Stimulated activated CD8-positive, alpha-beta memory T cell treated with anti-CD3 and anti-CD28 coated beads, Interleukin-15, amount 100 ng/mL, for 1 hour (primary cell): ENCODE measurements at places on chromosomes 13 and 19.

GRCh38 chr19:40642757-40643305 lies 41.7 kb downstream of the LTBP4 start:
- no peak for DNase-seq

DNA sequence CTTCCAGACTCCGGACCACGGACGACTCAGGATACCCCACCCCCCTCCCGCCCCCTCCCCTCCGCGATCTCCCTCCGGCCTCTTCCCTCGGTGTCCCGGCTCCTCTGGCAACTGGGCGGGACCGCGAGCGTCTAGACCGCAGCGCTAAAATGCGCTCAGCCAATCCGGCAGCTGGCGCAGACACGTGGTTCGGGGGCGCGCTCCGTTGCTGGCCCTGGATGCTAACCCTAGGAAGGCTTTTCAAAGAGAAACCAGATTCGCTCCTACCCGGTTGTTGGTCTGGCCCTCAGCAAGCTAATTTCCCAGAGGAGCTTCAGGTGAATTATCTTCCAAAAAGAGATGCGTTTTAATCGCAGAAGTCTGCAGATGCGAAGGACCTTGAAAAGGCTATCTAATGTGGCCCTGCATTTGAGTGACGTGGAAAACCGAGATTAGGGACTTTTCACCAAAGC lies at the start of gene DZIP1:
Gene DZIP1 (minus strand): TSS at position 106 of the 452 bp plus-strand sequence. CDS start 2,677 bp downstream, outside the sequence.
- no peak for DNase-seq

- no peak for DNase-seq
These were observed 32.2 kb downstream of the DEDD2 start for GRCh38 chr19:42185277-42185676.

DNA sequence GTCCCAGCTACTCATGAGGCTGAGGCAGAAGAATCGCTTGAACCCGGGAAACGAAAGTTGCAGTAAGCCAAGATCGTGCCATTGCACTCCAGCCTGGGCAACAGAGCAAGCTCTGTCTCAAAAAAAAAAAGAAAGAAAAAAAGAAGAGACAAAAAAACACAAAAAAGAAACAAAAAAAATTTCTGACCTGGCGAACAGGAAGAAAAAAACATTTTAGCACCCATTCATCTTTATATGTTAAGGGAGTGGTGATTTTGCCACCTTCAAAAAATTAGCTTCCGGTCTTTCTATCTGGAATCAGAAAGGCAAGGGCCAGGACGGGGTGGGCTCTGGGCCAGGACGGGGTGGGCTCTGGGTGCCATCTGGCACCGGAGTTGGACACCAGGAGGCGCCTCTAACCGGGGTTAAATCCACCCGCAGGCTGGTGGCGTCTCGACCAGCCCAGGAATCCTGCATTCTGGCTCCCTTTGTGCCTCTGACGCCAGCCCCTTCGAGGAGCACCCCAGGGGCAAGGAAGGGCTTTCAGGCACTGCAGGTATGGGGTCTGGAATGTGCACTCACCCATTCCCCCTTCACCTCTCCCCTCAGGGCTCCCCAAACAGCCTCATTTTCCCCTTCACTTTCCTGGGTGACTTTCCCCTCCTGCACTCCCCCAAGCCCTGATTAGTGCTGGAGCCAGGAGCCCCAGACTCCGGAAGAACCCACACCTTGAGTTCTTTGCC lies 10.4 kb upstream of the ZSWIM4 start:
- peak; percentile 64 for DNase-seq

DNA sequence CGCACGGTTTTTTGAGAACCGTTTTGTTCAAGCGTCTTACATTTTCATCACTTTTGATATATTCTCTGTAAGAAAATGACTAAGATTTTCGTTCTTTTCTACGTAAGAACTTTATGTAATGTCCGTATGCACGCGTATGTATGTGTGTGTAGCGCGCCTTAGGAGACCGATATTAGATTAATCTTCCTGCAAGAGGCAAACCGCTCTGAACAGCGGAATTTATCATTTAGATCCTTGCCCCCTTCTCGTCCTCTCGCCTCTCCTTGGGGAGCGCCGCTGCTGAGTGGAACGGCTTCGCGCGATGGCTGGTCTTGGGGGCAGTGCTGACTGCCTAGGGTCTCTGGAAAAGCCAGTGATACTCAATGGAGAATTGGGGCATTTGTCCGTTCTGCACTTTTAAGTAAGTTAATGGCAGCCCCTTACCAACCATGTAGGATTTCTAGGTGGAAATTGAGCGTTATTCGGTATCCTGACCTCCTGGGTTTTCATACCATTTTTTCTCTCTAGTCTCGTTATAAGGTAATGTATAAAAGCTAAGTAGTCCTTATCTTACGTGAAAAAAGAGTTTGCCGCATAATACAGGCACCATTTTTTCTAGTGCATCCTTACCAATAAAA lies 4.7 kb downstream of the MAB21L1 start:
- no peak for DNase-seq

GRCh38 chr19:7953060-7953459 lies 9.6 kb upstream of the TIMM44 start:
- DNase-seq = no peak

GRCh38 chr13:74574964-74575728 lies 440.9 kb upstream of the KLF12 start:
- DNase-seq = no peak

DNA sequence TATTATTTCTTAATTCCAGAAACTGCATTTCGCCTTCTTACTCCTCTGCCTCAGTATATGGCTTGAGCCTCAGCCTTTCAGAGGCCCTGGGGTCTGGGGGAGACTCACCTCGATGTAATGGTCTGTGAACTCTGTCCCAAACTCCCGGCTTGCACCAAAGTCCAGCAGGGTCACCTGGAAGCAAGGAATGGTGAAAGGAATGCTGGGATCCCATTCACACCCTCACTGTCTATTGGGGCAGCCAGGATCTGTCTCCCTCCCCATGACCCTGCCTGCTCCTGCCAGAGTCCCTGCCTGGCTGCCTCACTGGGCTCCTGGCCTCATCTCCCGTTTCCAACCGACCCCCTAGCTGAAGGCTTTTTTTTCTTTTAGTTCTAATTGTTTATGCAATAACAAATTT lies 5.4 kb upstream of the NUMBL start:
- no peak for DNase-seq

GRCh38 chr19:3753631-3754410 lies 7.7 kb downstream of the APBA3 start:
- no peak for DNase-seq

- peak; percentile 64 for DNase-seq
These were observed at the start of gene ZNF345 for GRCh38 chr19:36850559-36851442. Gene ZNF345, plus strand, starts transcription at chr19:36850876. Its CDS starts 25,955 bp downstream, at chr19:36876831.

DNA sequence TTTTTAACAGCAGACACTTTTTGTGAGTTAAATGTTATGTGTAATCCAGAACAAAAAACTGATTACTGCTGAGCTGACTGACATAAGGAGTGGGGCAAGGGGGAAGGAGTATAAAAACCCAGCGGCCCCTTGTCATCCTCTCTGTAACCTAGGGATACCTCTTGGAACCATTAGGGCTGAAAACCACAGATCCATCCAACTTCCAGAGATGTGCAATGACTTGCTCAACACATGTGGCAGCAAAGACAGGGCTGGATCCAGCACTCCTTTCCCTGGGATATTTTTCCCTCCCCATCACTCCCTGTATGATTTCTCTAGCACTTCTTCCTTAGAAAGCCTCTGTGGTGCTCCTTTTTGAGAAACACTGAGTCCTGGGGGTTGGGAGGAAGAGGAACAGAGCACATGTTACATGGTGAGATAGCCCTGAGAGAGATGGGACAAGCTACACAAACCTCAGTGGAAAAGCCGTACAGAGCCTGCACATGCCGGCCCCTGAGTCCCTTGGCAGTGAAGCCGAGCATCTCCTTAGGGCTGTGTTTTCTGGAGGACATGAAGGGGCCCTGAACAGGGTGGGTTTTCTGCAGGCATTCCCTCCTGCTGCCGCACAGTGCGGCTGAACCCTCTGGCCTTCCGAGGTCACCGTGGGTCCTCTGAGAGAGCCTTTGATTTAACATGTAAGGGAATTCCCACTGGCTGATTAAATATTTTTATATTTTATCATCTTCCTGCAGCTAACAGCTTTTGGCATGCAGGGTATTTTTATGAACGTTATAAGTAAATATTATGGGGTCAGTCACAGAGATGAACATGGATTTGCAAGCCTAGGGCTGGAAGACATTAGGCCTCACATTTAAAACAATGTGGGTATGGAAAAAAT lies 219.9 kb downstream of the COG6 start:
- DNase-seq = no peak

GRCh38 chr19:5228932-5229777 lies 111.5 kb downstream of the PTPRS start:
- no peak for DNase-seq

DNA sequence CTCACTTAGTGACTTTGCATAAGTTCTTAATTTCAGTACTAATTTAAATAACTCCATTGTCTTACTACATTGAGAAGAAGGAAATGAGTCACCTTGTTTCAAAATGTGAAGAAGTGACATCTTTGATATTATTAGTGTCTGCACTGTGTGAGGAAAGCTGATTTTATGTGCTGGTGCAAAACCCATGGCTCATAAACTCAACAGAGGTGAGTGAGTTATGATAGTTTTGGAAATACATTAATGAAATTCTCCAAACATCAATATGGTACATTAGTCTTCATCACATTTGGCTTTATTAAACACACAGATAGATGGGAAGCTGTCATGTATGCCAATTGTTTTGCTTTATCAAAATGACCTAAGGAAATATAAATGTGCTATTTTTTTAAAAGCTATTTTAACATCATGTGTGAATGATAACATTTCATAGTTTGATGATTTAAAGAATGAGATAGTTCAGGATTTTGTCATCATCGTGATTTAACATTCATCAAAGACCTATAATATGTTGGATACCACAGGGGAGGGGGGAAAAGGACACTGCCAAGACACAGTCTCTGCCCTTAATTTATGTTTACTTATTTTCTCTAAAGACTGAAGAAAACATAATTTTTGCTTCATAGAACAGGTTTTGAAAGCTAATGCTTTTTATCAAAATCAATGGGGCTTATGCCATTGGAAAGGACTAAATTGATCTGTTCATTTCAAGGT lies 902.3 kb upstream of the SLITRK1 start:
- DNase-seq = no peak

DNA sequence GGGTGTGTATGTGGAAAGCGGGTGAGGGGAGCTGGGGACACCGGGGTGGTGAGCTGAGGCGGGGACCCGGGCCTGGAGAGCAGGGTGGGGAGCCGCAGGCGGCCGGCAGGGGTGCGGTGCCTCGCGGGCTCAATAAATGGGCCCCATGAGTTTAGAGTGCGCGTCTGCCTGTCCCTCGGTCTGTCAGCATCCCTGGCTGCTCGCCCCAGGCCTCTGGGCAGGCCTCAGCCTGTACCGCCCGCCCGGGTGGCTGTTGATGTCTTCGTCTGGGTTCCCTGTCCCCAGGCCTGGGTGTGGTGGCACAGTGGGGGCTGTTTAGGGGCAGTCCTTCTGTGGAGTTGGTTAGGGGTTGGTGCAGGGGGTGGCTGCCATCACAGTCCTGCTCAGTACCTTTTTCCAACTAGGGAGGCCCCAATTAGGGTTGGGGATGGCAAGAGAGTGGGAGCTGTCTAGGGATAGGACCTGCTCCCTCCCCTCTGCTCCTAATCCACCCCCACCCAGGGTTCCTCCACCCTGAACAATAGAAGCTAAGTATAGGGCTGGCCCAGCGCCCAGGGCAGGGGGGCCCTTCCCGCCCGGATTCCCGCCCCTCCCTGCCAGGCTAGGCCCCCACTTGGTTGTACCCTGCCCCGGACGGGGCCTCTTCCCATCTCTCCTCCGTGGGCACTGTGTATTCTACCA lies 12.2 kb downstream of the CIC start:
- no peak for DNase-seq

- DNase-seq = no peak
These were observed 460.3 kb downstream of the TSHZ3 start for GRCh38 chr19:30888937-30889336.

DNA sequence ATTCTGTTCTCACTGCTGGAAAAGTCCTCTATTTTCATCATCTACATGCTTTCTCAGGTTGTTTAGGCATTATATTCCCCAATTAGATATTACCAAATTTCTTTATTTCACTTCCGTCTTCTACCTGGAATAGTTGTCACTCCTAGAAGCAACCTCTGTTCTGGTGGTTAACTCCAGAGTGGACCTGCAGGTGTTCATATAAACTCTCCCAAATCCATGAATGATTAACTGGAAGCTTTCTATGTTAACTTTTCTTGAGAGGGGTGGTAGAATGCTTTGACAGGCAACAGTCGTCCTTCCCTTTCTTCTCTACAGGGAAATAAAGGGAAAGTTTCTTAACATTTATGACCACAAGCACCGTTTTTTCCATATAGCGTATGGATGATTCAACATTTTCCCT lies 48.4 kb upstream of the UFM1 start:
- no peak for DNase-seq

DNA sequence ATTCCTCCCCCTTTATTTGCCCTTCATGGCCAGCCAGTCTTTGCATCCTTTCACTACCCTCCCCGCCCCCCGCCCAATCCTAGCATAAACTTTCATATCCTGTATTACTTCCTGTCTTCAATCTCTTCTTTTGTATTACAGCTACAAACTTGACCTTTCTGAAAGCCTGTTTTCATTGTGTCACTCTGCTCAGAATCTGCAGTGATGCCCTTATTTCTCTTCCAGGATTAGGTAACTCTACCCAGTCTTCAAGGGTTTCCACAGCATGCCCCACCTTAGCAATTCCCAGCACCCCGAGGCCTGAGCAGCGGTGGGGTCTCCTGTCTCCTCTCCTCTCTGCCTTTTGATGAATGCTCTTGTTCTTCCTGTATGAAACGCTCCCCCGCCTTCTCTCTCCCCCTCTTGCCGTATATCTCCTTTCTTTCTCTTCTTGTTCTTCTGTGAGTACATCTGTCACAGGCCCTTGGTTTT lies 145.6 kb downstream of the SHISA2 start:
- DNase-seq = no peak

GRCh38 chr19:52048555-52049501 lies at the start of gene ZNF432:
Gene ZNF432, minus strand, starts transcription at chr19:52048838. Its CDS starts 1,970 bp downstream, at chr19:52046868.
- peak; percentile 68 for DNase-seq

DNA sequence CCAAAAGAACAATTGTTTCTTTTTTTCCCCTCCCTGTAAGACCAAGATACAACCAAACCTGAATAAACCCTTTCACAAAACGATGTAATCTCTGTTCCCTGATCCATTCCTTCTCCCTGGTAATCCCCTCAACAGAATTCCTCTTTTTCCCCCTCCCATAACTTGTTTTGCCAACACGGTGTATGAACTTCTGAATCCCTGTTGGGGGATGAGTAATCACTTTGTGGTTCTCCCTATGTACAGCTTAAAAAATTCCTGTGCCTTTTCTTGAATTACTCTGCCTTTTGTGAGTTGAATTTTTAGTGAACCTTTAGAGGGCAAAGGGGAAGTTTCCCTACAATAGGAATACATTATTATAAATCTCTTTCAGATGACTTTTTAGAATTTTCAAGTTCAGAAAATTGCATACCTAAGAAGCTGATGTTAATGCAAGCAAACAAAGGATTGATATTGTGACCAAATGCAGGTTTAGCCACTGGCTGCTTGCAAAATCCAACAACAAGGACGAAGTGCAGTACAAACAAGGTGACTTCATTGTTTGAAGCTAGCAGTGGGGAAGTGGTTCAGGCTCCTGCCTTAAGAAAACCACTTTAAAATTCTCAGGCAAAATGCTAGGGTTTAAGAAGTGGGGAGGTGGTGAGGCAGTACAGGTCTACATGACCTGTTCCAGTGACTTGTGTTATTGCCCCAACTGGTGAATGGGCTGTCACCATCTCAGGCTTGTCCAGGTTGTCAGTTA lies 15.0 kb upstream of the EPSTI1 start:
- no peak for DNase-seq
